Stimulated activated CD4-positive, alpha-beta T cell treated with anti-CD3 and anti-CD28 coated beads, TNF-alpha, amount 100 ng/mL, for 4 hours (primary cell): ENCODE measurements at places on chromosomes 2 and 18.

DNA sequence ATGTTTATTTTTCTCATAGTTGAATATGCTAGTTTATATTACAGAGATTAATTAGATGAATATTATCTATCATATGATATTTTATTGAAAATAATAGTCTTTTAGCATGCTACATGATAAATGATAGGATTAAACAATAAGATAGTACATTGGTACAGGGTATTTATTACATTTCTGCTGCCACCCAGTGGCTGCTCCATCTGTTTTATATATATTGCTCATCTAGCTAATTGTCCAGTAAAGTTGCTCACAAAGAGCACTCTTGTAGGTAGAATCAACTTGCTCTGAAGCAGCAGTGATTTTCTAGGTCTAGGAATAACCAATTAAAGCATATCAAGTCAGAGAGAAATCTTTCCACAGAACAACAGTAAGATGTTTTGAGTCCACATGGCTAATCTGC lies 183.3 kb downstream of the ASXL3 start:
- DNase-seq: no peak

- no peak for DNase-seq
Measured at GRCh38 chr2:168793596-168793995, 8.8 kb upstream of the NOSTRIN start.

- DNase-seq: no peak
Measured at GRCh38 chr18:70578480-70578879, 289.6 kb downstream of the SOCS6 start.

GRCh38 chr18:54357082-54357659 lies 487 bp downstream of the STARD6 start:
- DNase-seq: no peak

GRCh38 chr2:224354632-224355211 lies 47.2 kb downstream of the FAM124B start:
- no peak for DNase-seq

DNA sequence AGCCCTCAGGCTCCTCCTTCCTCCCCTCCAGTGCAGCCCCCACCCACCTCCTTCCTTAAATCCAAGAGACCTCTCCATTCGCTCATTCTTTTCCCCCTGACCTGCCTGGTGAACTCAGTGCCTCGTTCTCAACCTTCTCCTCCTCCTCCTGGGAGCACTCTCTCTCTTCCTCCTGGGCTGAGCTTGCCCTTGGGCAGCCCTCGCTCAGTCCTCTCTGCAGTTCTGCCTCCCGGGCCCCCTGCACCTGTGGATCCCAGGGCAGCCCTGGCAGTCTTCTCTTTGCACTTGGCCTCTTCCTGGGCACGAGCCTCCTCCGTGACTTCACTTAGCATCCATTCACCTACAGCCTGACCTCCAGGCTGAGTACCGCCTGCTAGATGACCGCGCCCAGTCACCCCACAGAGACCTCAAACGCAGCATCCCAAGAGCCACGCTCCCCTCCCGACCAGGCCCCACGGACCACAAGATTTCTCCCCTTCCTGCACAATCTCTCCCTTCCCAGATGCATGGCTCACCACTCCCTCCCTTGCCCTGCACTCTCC lies 58.9 kb upstream of the ID2 start:
- no peak for DNase-seq

GRCh38 chr2:152339556-152340286 lies 4.7 kb downstream of the FMNL2 start:
- DNase-seq: no peak

GRCh38 chr2:113240915-113241911 lies 37.5 kb downstream of the PAX8 start:
- DNase-seq: no peak

DNA sequence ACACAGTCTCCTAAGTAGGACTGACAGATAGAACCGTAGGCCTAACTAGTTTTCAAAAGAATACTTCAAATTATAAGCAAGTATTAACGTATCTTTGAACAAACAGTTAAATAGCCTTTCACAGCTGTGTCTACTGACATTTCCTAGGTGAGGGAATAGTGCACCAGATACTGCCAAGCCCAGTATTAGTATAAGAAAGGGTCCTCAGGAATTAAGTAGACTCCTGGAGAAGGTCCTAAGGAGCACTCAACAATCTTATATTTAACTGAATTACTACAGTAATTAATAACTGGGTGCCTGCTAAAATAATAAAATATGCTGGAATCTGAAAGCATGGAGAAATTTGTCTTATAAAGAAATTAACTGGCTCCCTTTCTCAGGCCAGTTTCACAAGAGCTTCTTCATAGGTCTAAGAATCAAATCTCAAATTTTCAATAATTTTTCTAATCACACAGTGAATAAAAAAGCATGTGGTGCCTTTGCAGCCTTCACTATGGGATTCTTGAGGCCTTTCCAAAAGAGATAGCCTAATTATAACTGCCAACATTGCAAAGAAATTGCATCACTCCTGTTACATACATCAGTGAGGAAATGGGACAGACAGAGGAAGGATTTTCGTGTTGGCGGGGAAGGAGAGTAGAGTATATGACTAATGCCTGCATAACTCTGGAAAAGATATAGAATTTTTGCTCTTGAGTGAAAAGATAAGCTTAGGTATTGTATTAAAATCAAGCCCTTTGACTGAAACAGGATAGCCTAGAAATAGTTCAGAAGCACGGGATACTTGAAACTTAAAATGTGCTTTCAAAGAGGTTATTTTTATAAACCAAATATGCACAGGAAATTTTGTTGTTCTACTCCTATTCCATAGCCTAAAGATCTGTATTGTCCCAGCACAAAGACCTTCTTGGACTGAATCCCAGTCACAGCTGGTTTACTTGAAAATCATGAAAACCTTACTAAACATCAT lies 228.6 kb upstream of the STK17B start:
- DNase-seq: no peak

- no peak for DNase-seq
Measured at GRCh38 chr2:237167934-237168333, 82.2 kb downstream of the COPS8 start.

DNA sequence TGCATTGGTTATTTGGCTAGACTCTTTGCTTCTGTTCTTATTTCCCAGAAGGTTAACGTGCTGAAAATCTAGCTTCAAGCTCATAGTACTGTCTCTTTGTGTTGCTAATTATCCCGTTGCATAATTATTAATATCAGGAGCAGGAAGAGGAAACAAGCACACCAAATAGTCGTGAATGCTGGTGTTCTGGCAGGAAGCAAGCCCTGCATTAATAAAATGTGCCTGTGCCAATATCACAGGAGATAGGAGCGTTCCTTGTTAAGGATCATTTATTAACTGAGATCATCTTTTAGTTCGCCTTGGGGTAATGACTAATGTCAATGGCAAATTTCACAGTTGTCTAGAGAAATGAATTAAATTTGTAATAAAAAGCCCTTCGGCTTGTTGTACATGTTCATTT lies 893.0 kb upstream of the POU3F3 start:
- DNase-seq: no peak

- DNase-seq: no peak
Measured at GRCh38 chr2:8457092-8457481, 224.8 kb upstream of the ID2 start.

DNA sequence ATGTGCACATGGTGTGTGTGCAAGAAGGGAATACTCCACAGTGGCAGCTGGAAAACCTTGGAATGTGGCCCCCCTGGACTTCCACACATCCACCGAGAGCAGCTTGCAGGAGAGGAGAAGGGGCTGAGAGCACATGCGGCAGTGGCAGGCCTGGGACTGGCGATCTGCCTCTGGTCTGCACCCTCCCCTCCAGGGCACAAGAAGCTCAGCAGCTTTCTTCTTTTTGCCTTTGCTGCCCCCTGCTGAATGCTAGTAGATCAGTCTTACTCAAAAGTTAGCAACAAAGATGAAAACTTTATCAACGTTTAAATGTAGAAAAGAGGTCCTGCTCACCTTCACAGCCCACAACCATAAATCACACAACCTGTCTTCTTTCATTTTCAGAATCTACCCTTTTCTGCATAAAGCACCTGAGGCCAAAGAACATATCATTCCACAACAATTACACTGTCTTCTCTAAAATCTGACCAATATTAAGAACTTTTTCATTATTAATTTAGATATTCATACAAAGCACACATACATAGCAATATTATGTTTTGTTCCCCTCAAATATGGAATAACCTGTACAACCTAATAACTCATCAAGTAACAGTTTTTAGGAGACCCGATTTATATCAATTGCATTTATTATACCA lies 34.6 kb downstream of the TGFBRAP1 start:
- DNase-seq: no peak

DNA sequence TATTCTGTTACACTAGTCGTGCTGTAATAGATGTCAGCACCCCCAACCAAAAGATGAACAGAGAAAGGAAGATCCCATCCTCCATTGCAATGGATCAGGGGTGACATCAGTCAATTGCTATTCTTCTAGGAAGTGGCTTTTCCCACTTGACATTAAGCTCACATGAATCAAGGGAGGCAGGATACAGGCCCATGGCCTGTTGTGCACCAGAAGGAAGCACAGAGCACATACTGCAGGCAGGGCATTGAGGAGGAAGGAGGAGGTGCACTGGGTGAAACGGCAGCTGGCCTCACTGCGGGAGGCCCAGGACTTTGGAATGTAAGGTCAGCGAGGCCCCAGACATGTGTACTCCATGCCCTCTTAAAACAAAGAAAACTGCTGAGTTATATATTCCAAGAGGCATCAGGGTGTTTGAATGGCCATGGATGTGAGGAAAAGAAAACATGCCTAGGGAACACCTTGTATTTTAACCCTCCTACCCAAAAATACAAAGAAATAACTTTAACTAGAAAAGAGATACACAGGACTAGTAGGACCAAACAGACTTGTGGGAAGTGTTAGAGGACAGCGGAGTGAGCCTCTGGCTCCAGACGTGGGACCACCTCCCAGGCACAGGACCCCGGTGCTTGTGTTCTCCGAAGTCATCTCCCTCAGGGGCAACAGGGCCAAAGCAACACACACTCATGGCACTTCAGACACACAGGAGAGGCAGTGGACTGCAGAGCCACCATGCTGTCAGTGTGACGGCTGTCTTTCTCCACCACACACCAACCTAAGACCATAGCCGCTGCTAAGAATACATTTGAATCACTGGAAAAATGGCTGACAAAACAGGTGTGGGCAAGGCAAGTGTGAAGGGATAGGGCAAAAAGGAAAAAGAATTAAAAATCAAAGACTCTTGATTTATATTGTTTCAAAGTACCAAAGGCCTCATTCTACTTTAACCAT lies 51.4 kb upstream of the RIOK3 start:
- DNase-seq: no peak

DNA sequence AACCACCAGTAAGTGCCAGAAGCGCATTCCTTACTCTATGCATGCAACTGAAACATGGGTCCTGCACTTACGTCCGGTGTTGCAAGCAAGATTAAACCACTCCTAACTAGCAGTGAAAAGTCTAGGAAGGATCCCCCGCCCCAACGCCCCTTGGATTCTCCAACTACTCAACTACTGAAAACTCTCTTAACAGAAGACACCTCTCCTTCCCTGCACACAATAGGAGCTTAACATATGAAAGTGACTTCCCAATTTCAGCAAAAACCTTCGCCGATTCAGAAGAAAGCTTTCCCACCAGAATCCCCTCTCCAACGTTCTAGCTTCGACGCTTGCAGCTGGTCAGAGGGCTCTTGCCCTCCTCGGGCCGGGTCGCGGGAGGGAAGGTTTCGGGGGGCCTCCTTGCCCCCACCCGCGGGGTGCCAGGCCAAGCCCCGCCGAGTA lies 578 bp downstream of the IWS1 start:
- DNase-seq: no peak

DNA sequence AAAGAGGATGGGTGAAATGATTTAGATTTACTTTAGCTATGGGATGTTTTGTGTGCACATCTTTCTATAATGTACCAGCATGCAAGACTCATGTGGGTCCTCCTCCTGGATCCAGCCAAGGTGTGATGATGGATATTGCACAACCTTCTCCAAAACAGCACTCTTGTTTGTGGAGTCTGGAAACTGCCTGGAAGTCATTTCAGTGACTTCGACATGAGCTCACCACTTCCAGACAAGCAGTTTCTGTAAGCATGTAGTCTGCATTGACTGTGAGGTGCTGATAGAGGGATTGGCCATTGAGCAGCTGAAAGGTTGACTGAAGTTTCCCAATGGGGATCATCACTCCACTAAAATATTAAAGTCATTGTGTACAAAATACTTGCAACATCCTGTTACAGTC lies 154.0 kb downstream of the TRIB2 start:
- DNase-seq: no peak

DNA sequence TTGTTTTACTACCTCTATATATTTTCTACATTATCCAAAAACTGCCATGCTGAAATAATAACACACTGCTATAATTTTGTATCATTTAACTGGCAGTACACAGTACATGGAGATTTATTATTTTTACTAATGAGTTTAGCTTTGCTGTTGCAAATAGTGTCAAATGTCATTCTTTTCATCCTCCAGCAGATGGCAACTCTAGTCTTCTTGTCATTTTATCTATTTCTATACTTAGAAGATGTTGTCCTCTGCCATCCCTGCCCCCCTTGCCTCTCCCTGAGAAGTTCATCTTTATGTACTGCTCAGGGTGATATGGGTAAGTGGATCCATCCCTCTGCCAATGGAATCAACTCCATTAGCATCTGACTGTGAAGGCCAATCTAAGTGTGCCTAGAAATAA lies 21.7 kb upstream of the LRRTM1 start:
- no peak for DNase-seq

- no peak for DNase-seq
Measured at GRCh38 chr2:180669016-180669415, 311.4 kb upstream of the UBE2E3 start.

- no peak for DNase-seq
Measured at GRCh38 chr2:85156153-85156552, 23.0 kb downstream of the TCF7L1 start.

- DNase-seq: no peak
Measured at GRCh38 chr2:58572731-58573130, 331.6 kb upstream of the FANCL start.

GRCh38 chr2:239596253-239596652 lies 195.4 kb upstream of the HDAC4 start:
- DNase-seq: no peak

- DNase-seq: no peak
Measured at GRCh38 chr18:63319383-63320122, at the start of gene BCL2. BCL2 (minus strand) TSS chr18:63319769.

- DNase-seq: no peak
Measured at GRCh38 chr2:118014492-118014824, 588 bp upstream of the CCDC93 start.

DNA sequence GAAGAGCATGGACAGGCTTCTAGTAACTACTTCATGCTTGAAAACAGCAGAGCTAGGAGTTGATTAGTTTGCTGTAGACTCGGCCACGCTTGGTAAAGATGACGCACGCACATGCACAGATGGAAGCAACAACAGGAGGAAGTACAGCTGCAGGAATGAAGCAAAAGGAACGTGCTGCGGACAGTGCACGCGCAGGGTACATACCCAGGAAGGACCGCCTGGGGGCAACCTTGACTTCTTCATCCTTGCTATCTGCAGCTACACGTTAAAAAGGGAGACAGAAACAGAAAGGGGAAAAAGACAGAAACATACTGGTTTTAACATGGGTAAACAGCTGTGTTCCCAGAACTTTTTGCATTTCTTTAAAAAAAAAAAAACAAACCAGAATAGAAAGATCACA lies 17.7 kb downstream of the SLC66A2 start:
- no peak for DNase-seq
